ENCODE measurements at places on chromosomes 7 and 10. TPM values are rescaled to one million over a fixed set of nuclear protein-coding genes. Genes with fewer than 3 reads are reported as not detected.

DYNC1I1 gene
- total RNA-seq = not detected

FEZF1 gene
- total RNA-seq = not detected

IFIT1B gene
- total RNA-seq = not detected

COBL gene
- total RNA-seq = 5.0 TPM

STAG3 gene
- total RNA-seq = not detected

TAS2R3 gene
- total RNA-seq = not detected

MASTL gene
- total RNA-seq = 16.3 TPM

AP1S1 gene
- 154 TPM for total RNA-seq

MMP21 gene
- not detected for total RNA-seq

CCDC201 gene
- not detected for total RNA-seq

AKR1C2 gene
- 3,918 TPM for total RNA-seq

CAMK2B gene
- 0.14 TPM for total RNA-seq

IQUB gene
- 0.12 TPM for total RNA-seq

RAB11FIP2 gene
- total RNA-seq = 9.6 TPM

PRLHR gene
- not detected for total RNA-seq

SPDYE8 gene
- not detected for total RNA-seq

DNMBP gene
- total RNA-seq = 32.0 TPM

EVX1 gene
- total RNA-seq = 0.10 TPM

NUDT13 gene
- total RNA-seq = 5.4 TPM

PAX4 gene
- not detected for total RNA-seq

PALD1 gene
- 6.8 TPM for total RNA-seq

NOD1 gene
- 5.3 TPM for total RNA-seq

PTPN20 gene
- total RNA-seq = 4.7 TPM

TMEM229A gene
- not detected for total RNA-seq

HOXA3 gene
- total RNA-seq = 6.4 TPM

RBM33 gene
- total RNA-seq = 27.8 TPM

CYP26C1 gene
- total RNA-seq = not detected

ACBD5 gene
- 25.9 TPM for total RNA-seq

PON3 gene
- 31.0 TPM for total RNA-seq

MRPS24 gene
- 271 TPM for total RNA-seq

MYL10 gene
- not detected for total RNA-seq

FLNC gene
- 4.7 TPM for total RNA-seq

STEAP2 gene
- total RNA-seq = 4.2 TPM

LIPK gene
- total RNA-seq = not detected

FAS gene
- 32.4 TPM for total RNA-seq

ACSL5 gene
- 0.30 TPM for total RNA-seq

ARHGEF35 gene
- total RNA-seq = 0.33 TPM

ST8SIA6 gene
- 0.13 TPM for total RNA-seq

TASOR2 gene
- 39.4 TPM for total RNA-seq

HABP2 gene
- total RNA-seq = 0.07 TPM

TFR2 gene
- 2.4 TPM for total RNA-seq

FGFBP3 gene
- 2.7 TPM for total RNA-seq

SPDYE16 gene
- total RNA-seq = not detected

PNLIP gene
- total RNA-seq = not detected

UTF1 gene
- not detected for total RNA-seq

SORCS1 gene
- total RNA-seq = not detected

HKDC1 gene
- total RNA-seq = 11.6 TPM

AMPH gene
- total RNA-seq = not detected

Measured in A549 treated with GW870086 at 1 μM for 4 hours (cell line).